Upper lobe of left lung (tissue), 6 donors: ENCODE measurements at places on chromosomes 7 and 10. TPM values are rescaled to one million over a fixed set of nuclear protein-coding genes. Genes with fewer than 3 reads are reported as not detected.

VOPP1 gene
- 67.6 TPM for total RNA-seq

UPK3B gene
- total RNA-seq, result 26.8 TPM

BRI3 gene
- 142 TPM for total RNA-seq

CNPY1 gene
- not detected for total RNA-seq

RADIL gene
- 7.9 TPM for total RNA-seq

GRCh38 chr10:8392216-8392615, 337.7 kb downstream of the GATA3 start:
- no peak for DNase-seq

GRCh38 chr10:47255866-47256265, 44.1 kb upstream of the GDF10 start:
- DNase-seq, result no peak

DNA sequence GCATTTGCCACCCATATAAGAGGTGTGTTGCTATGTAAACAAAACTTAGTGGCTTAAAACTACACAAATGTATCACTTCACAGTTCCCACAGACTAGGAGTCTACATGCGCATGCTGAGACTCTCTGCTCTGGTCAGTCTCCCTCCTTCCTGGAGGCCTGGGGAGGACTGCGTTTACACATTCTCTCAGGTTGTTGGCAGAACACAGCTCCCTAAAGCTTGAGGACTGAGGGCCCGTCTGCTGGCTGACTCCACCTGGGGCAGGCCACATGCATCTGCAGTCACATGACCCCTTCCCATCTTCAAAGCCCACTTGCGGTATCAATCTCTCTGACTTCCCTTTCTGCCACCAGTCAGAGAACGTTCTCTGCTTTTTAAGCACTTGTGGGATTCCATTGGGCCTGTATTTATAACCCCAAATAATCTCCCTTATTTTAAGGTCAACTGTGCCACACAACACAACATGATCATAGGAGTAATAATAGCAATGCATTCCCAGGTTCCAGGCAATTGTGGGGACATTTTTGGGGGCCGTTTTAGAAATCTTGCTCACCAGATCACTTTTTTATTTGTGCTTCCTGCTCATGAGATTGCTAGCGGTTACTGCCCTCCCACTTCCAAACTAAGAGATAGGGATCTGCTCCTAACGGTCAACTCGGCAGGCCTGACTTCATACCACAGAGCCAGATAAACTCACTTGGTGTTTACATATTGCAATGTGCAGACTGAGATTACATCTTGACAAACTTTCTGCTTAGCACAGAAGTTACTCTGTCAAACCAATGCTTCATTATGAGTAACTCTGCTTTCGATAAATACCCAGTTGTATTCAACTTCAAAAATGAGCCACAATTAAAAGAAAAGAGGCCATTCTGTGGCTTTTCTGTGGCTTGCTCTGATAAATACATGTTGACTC, 96.3 kb downstream of the ALOX5 start:
- DNase-seq, result no peak

DNA sequence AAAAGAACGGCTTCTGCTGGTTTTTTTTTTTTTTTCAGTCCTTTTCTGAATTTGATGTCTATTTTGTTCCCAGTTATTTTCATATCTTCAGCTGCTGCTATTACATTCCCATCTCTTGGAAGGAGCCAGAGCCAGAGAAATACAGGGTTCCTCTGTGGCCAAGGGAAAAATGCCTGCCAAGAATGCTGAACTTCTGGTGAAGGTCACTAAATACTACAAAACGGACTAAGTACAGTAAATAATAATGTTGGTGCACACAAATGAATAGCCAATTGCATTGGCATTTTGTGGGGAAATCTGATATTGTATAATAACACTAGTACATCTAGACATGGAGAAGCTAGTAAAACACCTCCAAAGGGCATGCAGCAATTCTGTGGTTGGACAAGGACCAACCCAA, 56.3 kb upstream of the ZEB1 start:
- no peak for DNase-seq

DNA sequence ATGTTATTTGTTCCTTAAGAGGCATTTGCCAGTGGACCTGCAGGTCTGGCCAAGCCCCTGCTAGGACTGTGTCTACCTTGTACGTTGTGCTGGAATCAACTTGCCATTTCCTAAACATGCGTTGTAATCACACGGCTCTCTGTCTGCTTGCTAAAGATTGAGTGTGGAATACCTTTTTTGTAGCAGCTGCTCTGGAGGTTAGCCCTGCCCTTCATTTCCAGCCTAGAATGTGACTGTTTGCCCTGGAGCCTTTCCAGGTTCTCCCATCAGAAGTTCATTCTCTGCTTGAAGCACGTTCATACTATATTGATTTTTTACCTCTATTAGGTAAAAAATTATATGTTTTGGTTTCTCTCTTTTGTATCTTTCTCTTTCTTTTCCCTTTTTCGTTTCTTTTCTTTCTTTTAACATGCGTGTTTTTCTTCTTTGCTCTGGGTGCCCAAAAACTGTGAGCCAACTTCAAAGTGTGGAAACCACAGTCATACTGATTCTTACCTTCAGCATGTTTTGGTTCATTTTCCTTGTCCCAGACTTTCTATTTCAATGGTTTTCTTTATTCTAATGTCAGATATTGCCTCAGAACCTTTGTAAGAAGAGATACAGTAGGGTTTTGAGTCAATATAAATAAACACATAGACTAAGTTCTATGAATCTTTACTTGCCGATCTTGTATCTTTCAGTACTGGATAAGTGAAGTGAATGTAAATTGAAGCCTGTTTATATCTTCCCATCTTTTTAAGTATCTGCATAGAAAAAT, 111.9 kb upstream of the RPA3 start:
- DNase-seq, result peak; percentile 51

DNA sequence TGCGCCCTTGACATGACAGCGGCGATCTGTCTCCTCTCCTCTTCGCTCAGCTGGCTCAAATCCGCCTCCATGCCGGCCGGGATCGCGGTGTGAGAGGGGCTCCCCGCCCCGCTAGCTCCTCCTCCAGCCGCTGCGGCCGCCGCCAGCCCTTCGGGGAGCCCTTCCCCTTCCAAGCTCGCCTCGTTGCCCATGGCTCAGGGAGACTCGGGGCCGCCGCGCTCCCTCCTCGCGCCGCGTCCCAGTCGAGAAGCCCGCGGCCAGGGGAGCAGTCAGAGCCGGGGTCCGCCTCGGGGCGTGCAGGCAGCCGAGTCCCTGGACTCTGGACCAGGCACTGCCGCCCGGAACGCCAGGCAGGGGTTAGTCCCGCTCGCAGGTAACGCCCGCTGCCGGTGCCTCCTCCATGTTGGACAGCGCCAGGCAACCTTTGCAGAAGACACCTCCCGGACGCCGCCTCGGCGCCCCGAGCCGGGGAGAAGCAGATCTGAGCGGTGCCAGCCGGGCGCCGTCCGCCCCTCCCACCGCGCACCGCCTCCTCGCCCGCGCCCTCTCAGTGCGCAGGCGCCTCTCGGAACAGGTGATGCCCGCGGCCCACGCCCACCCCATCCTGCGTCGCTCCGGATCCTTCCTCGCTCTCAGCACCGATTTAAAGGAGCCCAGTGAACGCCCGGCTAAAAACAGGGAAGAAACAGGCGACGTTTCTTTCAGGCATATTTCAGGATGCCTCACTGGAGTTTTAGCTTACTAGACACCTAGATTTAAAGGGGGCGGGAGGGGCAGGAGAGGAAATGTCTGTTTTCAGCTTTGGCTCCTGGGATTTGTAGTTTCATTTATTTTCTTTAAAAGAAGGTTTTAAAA, at the start of gene PCLO:
TSS of gene PCLO (minus strand) at position 483 of the 855 bp plus-strand sequence. CDS start at position 191, 292 bp downstream.
- DNase-seq, result peak; percentile 85

GRCh38 chr7:155119801-155120382, 49.8 kb downstream of the HTR5A start:
- no peak for DNase-seq

- no peak for DNase-seq
These were observed 96.1 kb downstream of the PAXIP1 start for GRCh38 chr7:154906736-154907355.

DNA sequence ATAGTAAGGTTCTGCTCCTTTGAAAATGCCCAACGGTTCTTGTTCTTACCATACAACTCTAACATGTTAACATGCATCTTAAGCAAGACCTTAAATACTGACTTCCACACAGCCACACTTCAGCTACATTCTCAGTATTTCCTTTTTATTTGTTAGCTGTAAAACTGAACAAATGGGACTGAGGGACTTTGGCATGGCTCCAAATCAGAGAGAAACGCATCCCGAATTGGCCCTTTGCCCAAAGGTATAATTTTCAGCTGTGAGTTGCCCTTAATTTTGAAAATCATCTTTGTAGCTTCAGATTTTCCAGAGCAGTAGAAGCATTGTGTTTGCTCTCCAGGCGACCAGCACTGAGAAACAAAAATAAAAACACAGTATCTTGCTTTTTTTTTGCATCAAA, 56.4 kb downstream of the NEUROD6 start:
- no peak for DNase-seq

GRCh38 chr7:134823400-134823799, 44.0 kb downstream of the CALD1 start:
- no peak for DNase-seq

DNA sequence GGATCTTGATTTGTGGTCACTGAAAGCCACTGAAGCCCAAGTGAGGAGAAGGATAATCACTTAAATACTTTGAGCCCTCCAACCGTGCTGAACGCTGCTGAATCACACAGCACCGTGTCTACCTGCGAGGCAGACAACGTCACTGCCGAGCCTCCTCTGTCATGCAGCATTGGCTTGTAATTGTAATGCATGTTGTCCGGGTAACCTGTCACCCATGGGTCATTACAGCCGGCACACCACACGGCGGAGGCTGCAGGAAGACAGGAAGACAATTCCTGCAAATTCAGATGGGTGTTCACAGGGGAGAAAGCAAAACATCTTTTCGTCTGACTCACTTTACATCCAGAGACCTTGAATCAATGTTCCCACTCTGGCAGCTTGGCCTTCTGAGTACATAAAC, 546.1 kb upstream of the FOXK1 start:
- DNase-seq, result no peak

DNA sequence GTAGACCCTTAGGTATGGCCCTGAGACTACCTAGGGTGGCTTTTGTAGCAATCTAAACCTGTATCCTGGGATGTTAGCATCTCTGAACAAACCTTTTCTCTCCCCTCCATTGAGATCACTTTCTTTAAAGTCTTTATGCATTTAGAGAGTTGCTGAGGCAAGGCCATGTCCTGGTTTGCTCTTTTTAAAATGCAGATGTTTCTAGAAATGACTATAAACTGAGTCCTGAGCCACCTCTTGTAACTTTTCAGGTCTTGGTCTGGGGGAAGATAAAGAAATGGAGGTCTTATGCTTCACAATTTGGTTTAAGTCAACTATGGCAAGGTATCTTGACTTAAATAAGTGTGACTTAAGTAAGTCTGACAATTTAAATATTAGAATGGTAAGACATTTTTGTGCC, 78.0 kb downstream of the AUTS2 start:
- DNase-seq, result no peak

DNA sequence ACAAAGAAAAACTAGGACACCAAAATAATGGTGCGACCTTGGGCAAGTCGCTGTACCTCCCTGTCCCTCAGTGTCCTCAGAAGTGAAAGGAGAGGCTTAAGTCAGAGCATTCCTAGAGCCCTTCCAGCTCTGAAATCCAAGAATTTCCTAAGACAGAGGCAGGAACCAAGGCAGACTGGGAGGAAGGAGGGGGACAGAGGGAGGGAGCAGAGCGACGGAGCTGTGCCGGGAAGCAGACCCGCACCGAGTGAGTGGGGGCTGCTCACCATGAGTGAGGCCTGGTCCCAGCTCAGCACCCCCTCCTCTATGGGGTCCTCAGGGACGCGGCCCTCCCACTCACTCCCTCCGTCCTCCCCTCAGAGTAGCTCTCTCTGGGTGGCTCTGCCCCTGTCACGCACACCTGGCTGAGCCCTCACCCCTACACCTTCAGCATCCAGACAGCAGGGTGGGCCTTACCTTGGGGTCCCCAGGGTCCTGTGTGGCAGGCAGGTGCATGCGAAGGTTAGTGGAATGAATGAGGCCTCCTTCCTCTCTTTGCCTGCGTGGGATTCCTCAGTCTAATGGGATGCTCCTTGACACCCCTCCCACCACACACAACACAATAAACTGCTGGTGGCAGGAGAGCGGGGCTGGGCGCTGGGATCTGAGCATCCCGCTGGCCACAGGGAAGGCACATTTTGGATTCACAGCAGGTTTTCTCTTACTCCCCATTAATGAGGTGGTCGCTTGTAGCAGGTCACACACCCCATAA, 4.6 kb upstream of the SMARCD3 start:
- no peak for DNase-seq

DNA sequence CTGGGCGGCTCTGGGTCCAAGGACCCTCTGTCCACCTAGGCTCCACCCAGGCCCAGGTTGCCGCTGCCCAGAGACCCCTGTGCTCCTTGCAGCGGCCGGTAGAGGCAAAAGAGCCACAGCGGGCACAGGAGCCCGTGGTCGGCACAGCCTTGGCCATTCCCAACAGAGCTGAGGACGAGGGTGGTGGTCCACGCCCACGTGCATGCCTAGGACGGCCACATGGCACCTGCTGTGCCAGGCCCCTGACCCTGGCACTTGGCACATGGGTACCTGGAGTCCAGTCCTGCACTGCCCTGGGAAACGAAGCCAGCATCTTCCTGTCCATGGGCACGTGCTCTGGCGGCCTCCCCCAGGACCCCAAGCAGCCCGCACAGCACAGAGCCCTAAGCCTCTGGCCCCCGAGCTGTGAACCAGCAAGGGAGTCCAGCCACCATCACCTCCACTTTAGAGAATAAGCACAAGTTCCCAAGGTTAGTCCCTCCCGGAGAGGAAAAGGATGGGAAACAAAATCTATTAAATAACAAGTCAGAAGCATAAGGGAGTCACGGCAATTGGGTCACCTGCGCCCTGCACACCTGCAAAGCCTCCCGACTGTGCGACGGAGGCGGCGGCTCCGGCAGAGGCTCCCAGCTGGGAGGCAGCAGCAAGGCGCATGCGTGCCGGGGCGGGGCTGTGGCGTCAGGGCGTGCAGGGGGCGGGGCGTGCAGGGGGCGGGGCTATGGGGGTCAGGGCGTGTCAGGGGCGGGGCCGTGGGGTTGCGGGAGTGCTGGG, 59.1 kb downstream of the STK32C start:
- DNase-seq, result peak; percentile 57

- no peak for DNase-seq
These were observed 112.7 kb downstream of the ICA1 start for GRCh38 chr7:8149222-8149621.

DNA sequence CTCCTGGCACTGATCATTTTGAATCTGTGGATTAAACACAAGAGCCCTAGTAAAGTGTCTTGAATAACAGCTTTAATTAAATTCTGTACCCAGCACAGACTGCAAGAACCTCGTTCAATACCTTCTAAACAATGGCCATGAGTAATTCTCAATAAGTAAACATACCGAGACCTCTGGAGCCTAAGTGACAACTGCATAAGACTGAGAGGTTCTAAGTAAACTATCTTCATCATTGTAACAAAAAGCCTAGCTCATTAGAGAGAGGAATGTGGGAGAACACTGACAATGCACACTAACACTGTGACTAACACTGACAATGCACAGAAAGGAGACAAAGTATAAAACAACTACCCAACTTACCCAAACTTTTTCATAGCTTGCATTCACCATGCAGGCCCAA, 117.4 kb downstream of the ELAPOR2 start:
- no peak for DNase-seq

DNA sequence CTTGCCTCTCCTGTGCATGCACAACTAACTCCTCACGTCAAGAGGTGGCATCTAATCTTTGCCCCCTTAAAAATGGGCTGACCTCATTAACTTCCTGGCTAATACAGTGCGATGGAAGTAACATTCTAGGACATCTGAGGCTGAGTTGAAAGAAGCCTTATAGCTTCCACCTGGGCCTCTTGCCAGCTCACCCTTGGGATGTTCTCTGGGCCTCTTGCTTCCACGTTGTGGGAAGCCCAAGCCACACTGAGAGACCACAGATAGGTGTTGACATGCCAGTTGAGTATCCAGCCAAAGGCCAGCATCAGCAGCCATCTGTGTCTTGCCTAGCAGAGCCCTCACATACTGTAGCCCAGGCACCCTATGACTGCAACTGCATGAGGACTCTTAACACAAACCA, 60.8 kb upstream of the GDF10 start:
- DNase-seq, result no peak
